NCI-H524 (cell line): ENCODE measurements at places on chromosomes 5 and 9.

DNA sequence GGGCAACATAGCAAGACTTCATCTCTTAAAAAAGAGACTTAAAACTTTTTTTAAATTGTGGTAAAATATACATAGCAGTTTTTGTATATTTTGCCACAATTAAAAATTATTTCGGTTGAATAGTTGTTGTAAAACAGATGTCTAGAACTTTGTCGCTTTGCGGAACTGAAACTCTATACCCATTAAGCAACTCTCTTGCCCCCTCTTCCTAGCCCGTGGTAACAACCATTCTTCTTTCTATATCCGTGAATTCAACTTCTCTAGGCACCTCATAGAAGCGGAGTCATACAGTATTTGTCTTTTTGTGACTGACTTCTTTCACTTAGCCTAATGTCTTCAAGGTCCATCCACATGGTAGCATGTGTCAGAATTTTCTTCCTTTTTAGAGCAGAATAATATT lies 43.3 kb downstream of the SPARC start:
- no peak for DNase-seq

- no peak for DNase-seq
Measured at GRCh38 chr9:89686126-89686525, 81.3 kb downstream of the GADD45G start.

GRCh38 chr9:31168161-31168560 lies 1216.3 kb upstream of the ACO1 start:
- no peak for DNase-seq

GRCh38 chr5:124790301-124790894 lies 44.0 kb upstream of the ZNF608 start:
- no peak for DNase-seq

DNA sequence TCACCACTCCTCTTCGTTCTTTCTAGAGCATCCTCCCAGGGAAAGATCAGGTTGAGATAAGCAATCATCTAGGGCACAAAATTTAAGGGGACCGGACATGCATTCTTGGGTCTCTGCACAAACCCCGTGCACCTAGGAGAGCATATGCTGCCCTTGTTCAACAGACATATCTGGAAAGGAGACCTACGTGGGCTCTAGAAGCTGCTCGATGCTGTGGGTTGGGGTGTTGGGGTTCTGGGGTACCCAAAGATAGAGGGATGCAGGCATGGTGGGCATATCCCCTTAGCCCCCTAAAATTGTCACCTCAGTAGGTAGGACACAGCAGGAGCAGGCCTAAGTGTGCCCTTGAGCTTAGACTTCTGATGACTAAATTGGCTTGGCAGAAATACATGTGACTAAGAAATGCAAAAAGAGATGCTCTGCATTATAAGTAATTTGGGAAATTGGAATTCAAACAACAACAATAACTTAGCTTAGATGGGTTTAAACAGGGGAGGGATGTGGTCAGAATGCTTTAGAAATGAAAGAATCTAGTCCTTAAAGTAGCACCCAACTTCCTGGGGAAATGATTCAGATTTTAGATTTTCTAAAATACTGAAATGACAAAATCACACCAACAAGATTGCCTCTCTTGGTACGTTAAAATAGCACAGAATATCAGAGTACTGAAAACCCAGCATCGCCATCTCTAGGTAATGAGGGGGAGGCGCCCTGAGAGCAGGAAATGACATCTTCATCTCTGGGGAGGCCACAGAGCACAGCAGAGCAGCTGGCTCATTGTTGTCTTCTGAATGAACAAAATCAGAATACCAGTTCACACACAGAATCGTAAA lies 172.3 kb downstream of the GNA14 start:
- DNase-seq, result no peak

DNA sequence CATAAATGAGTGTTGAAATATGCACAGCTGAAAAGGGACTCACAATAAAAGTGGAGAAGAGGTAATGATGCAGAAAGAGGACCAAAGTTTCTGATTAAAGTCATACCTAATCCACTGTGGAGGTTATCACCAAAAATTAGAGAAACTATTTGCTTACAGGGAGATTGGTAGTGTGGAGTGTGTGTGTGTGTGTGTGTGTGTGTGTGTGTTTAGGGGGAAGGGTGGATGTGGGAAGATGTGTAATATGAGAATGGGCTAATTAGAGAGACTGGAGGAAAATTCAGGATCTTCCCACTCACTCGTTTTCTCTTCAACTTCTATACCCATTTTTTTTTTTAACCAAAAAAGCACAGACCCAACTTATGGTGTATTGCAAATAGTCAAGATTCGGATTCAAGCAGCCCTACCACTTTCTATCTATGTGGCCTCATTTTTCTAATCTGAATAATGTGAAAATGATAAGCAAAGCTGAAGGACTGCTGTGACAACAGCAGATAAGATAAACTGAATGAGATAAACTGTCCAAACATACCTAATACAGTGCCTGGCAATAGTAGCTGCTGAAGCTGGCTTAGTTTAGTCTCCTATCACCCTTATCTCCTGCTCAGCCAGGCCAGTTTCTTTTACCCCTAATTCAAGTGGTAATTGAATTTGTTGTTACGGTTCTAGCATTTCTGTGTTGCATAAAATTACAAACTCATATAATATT lies 501.1 kb downstream of the KDM4C start:
- DNase-seq, result no peak

GRCh38 chr5:1666812-1667588 lies 132.6 kb downstream of the MRPL36 start:
- DNase-seq, result peak; percentile 49

GRCh38 chr5:169244812-169245211 lies 56.1 kb downstream of the SLIT3 start:
- no peak for DNase-seq
